NCI-H2107 (cell line): ENCODE measurements at places on chromosomes 12 and 14.

DNA sequence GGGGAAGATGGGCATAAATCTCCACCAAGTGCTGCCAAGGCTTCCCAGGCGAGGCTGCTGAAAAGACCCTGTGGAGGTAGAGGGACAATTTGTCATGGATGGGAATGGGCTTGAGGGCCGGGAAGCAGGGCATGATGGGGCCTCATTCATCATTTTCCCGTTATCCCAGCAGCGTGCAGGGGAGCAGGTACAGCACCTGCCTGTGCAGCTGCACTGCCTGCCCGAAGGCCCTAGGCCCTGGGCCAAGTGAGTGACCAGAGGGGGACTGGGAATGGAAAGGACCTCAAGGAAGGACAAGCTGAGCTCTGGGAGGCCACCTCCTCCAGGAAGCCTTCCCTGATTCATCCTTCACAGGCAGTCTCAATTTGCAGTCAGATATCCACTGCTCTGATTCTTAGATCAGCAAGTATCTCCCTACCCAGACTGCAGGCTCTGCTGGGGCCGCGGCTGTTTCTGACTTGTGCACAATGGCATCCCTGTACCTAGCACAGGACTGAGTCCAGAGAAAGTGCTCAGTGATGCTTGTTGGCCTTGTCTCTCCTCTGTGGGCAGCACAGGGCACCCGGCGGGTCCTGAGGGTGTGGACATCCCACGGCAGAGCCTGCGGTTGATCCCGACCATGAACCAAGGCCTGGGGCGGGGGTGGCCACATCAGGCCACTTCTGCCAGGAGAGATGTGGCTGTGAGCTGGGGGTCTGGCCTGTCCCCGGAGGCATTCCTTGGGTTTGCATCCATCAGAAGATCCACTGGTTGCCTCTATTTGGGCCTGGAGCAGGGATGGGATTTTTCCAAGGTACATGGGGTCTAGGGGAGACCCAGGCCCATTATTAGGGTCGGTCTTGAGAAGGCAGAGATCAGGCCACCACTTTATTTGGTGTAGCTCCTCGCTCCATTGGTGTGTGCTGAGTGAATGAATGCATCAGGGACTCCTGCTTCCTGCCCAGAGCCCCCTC lies 167.3 kb upstream of the RTL1 start:
- no peak for DNase-seq

- DNase-seq = no peak
Observed at GRCh38 chr12:117228239-117228638, 38.0 kb upstream of the FBXO21 start.

DNA sequence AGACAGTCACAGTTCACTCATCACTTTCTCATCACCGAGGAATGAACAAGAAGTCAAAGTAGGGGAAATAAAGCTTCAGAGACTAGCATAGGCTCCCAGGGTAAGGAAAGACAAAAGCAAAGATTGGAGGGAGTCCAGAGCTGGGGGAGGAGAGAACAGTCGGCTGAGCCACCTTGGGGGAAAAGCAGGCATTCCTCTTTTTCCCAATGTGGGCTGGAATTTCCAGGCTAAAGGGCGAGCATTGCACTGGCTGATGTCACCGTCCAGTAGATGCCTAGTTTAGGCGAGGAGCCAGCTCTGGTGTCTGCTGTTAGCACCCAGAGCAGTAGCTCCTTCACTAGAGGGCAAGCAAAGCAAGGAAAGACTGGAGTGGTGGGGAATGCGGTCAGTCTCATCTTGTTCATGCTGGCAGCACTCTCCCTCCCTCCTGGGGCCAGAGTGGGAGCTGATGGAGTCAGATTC lies 8.5 kb upstream of the KRT75 start:
- DNase-seq = no peak

- no peak for DNase-seq
Observed at GRCh38 chr12:26028953-26029735, 70.7 kb downstream of the RASSF8 start.

- no peak for DNase-seq
Observed at GRCh38 chr12:4224206-4224889, 49.2 kb upstream of the CCND2 start.
